MV-4-11 (cell line): ENCODE measurements at places on chromosomes 12 and 14.

GRCh38 chr12:27193854-27194544 is 50.1 kb upstream of the STK38L start:
- no peak for DNase-seq

- DNase-seq = no peak
Measured at GRCh38 chr12:75227132-75227531, 17.5 kb upstream of the KCNC2 start.

- no peak for DNase-seq
Measured at GRCh38 chr12:93776581-93777018, 99.4 kb downstream of the CRADD start.

DNA sequence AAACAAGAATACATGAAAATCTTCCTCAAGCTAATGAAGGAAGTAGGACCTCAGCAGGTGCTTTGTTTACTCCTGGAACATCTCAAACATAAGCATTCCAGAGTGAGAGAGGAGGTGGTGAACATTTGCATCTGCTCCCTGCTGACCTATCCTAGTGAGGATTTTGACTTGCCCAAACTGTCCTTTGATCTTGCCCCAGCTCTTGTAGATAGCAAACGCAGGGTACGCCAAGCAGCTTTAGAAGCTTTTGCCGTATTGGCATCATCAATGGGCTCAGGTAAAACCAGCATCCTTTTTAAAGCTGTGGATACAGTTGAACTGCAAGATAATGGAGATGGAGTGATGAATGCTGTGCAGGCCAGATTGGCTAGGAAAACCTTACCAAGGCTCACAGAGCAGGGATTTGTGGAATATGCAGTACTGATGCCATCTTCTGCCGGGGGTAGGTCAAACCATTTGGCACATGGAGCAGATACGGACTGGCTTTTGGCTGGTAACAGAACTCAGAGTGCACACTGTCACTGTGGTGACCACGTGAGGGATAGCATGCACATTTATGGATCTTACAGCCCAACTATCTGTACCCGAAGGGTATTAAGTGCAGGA is 1.9 kb downstream of the TOGARAM1 start:
- no peak for DNase-seq

DNA sequence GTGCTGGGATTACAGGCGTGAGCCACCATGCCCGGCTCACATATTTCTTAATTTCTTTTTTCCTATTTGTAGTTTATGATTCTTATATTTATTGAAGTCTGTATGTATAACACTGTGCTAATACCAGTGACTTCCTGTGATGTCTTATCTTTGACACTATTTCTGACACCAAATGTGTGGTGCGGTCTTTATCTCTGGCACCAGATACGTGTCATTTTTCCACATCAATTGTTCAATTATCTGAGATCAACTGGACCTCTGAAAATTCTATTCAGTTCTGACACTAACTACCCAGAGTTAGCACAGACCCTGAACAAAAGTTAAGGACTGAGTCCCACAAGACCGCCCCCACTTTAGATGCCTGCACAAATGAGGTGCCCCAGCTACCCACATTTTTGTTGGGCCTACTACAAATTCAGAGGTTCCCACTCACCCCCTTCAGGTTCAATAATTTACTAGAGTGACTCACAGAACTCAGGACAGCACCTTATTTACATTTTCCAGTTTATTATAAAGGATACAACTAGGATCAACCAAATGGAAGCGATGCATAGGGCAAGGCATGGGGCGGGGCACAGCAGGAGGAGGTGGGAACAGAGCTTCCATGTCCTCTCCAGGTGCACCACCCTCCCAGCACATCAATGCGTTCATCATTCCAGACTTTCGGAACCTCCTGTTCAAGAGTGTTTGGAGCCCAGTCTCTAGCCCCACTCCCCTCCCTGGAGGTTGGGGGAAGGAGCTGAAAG is 11.6 kb upstream of the SRSF9 start:
- DNase-seq = no peak

DNA sequence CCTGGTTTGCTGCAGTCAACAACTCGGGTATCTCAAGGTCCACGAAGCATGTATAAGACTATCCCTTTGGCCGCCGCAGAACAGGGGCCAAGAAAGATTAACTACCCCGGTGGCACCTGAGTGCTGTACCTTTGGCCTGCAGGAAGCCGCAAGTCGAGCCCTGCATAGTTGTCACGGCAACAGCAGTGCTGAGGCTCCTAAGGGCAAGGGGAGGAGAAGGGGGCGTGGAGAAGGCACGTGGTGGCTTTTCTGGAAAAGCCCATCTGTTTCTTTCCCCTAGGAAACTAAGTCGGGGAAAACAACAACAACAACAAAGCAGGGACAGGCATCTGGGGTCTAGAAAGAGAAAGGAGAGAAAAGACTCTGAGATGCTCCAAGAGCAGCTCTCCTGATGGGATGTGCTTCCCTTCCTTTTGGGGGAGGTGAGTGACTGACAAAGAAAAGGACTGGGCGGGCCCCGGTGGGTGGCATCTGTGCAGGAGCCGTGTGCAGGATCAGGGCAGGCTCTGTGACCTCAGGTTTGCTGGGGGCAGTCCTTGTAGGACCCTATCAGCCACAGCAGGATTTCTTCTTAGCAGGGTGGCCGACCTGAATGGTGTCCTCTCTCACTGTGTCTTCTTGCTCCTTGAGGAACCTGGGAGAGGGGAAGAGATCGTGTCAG is 123.9 kb downstream of the PRMT8 start:
- DNase-seq = no peak

- peak; percentile 48 for DNase-seq
Measured at GRCh38 chr12:91382081-91382543, 199.5 kb upstream of the DCN start.

DNA sequence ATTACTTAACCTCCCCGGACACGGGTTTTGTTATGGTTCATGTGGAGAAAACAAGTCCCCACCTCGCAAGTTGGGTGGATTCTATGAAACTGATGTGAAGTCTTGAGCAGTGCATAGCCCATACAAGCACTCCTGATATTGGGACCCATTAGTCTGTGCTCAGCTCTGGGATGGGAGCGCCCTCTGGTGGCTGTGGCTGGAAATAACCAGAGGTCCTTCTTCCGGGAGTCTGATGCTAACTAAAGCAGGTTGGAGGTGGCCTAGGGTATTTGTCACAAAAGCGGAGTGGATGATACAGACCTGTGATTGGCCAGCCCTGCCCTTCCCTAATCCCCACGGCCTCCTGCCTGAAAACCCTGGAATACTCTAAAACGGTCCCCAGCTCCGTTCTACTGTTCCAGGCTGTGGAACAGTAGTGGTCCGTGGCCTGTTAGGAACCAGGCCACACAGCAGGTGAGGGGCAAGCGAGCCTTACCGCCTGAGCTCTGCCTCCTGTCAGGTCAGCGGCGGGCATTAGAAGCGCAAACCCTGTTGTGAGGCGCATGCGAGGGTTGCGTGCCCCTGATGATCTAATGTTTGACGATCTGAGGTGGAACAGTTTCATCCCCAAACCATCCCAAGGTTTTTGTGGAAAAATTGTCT is 6.4 kb downstream of the SLC48A1 start:
- peak; percentile 80 for DNase-seq

DNA sequence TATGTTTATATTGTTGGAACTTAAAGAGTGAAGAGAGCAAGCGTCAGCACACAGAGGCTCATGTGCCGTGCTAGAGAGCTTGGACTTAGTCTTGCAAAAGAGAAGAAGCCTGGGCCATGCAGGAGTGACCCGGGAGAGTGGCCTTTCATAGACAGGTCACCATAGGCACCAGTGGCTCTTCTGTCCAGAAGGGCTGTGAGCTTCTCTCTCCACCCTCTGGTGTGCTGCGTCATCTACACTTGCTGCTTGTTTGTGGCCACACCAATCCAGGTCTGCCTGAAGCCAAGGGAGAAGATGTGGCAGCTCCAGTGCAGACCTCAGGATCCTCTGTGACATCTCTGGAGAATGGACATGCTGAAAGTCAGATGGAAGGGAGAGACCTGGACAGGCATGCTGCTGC is 74.4 kb downstream of the NTF3 start:
- DNase-seq = no peak

GRCh38 chr14:89575386-89576061 is 158.5 kb upstream of the FOXN3 start:
- no peak for DNase-seq

- no peak for DNase-seq
Measured at GRCh38 chr12:6818222-6818621, 3.4 kb upstream of the GPR162 start.

GRCh38 chr14:99225436-99226203 is 46.4 kb downstream of the BCL11B start:
- no peak for DNase-seq

DNA sequence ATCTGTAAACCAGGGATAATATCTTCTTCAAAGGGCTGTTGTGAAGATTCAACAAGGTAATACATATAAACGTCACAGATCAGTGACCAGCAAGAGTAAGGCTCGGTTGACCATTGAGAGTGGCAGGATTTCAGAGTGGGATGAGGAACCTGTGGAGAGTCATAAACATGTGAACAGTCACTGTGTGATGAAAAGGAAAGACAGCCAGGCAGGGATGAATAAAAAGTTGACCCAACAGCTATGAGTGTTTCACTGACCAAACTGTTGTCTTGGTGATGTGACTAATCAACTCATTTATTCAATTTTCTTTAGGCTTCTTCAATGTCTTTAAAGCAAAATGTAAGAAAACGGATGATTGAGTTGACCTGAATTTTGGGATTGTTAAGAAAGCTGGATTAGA is 8.6 kb upstream of the FRMD6 start:
- no peak for DNase-seq
